ENCODE measurements at places on chromosomes 13 and 19.

DNA sequence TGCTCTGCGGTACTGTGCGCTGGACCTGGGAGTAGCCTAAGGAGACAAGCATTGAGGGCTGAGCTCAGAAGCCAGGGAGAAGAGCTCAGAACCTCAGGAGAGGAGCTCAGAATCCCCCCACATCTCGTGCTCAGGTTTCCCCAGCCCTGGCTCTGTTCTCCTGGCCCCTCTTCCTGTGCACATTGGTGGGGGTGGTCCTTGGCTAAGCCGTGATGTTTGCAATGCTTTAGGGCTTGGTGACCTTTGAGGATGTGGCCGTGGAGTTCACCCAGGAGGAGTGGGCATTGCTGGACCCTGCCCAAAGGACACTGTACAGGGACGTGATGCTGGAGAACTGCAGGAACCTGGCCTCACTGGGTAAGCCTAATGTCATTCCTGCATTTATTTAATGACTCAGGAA, 6.6 kb downstream of the ZNF557 start:
- H3K4me1 ChIP-seq, result no peaks in the 10 kb centered on the region
- peaks cover 82% of the 10 kb centered on the region for H3K36me3 ChIP-seq
- no peak for DNase-seq
- no peak overlapping the region for H3K4me3 ChIP-seq
- no peak overlapping the region for H3K27ac ChIP-seq

DNA sequence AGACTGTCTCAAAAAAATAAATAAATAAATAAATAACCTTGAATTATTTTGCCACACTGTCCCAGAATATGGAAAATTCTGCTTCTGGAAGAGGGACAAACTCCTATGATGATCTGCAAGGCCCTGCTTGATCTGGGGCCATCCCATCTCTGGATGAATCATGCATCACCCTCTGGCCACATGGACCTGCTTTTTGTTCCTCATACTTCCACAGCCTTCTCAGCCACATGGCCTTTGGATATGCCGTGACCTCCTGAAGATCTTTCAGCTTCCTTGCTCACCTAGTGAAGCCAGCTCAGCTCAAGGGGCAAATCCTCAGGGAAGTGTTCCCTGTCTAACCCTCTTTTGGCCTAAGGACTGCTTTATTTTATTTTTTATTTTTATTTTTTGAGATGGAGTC, 10.3 kb downstream of the IER2 start:
- no peak overlapping the region for H3K4me3 ChIP-seq
- no peaks in the 10 kb centered on the region for H3K36me3 ChIP-seq
- peaks cover 88% of the 10 kb centered on the region for H3K4me1 ChIP-seq
- peak overlapping the region; percentile 18 for H3K27ac ChIP-seq

- H3K27me3 ChIP-seq, result peaks cover 24% of the 10 kb centered on the region
- no peak overlapping the region for H3K27ac ChIP-seq
- DNase-seq, result no peak
- H3K36me3 ChIP-seq, result no peaks in the 10 kb centered on the region
- H3K4me1 ChIP-seq, result no peaks in the 10 kb centered on the region
- no peak overlapping the region for H3K4me3 ChIP-seq
These were observed 5.1 kb upstream of the COMP start for GRCh38 chr19:18796239-18796638.

- no peaks in the 10 kb centered on the region for H3K36me3 ChIP-seq
- no peak overlapping the region for H3K4me3 ChIP-seq
- H3K27me3 ChIP-seq, result no peaks in the 10 kb centered on the region
These were observed 537.4 kb downstream of the SLITRK6 start for GRCh38 chr13:85261757-85262346.

GRCh38 chr19:51456541-51457290, 1.5 kb downstream of the SIGLEC8 start:
- H3K36me3 ChIP-seq, result no peaks in the 10 kb centered on the region
- H3K27me3 ChIP-seq, result peaks cover 6% of the 10 kb centered on the region
- H3K4me3 ChIP-seq, result no peak overlapping the region
- H3K4me1 ChIP-seq, result peaks cover 16% of the 10 kb centered on the region
- no peak overlapping the region for H3K27ac ChIP-seq
- DNase-seq, result no peak

DNA sequence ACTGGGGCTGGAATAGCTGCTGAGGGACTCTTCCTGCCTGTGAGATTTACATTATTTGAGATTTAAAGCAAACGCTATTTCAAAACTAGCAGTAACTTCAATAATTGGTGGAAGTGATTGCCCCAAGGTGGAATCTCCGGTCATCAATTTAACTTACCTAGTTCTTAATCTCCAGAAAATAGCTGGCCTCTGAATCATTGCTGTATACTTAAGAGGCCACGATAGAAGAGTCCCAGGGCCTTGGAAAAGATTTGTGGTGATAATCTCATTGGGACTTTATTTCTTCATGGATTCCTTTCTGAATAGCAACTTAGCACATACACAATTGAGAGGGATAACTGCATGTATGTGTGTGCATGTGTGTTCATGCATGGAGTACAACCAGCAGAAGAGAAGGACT, 120.2 kb downstream of the DNAJC15 start:
- no peaks in the 10 kb centered on the region for H3K4me1 ChIP-seq
- DNase-seq, result no peak
- no peaks in the 10 kb centered on the region for H3K36me3 ChIP-seq

DNA sequence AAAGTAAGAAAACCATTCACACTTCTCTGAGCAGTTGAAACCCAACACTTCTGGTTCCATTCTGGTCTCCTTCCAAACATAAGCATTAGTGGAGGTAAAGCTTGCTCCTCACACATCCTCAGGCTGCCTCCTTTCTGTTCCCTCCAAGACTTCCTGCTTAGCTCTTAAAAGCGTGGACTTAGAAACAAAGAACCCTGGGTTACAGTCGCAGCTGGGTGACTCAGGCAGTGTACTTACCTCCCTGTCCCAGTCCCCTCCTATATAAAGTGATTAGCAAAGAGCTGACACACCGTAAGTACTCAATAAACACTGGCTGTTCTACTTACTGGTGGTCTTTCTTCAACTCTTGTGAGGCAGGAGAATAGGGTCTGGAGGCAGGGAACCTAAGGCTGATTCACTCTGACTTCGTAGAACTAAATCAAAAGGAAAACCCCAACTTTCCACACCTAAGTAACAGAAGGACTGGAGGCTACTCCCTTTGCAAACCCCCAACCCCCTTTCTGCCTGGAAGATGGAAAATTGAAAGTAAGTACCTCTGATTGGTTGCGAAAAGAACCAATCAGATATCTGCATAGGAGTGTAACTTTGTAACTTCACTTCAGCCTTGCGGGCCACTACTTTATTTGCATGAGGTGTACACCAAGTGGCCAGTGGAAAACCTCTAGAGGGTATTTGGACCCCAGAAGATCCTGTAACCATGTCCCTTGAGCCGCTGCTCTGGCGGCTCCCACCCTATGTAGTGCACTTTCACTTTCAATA, 165.4 kb downstream of the SUCLA2 start:
- no peak overlapping the region for H3K4me3 ChIP-seq
- H3K36me3 ChIP-seq, result no peaks in the 10 kb centered on the region
- no peak for DNase-seq
- no peaks in the 10 kb centered on the region for H3K27me3 ChIP-seq

DNA sequence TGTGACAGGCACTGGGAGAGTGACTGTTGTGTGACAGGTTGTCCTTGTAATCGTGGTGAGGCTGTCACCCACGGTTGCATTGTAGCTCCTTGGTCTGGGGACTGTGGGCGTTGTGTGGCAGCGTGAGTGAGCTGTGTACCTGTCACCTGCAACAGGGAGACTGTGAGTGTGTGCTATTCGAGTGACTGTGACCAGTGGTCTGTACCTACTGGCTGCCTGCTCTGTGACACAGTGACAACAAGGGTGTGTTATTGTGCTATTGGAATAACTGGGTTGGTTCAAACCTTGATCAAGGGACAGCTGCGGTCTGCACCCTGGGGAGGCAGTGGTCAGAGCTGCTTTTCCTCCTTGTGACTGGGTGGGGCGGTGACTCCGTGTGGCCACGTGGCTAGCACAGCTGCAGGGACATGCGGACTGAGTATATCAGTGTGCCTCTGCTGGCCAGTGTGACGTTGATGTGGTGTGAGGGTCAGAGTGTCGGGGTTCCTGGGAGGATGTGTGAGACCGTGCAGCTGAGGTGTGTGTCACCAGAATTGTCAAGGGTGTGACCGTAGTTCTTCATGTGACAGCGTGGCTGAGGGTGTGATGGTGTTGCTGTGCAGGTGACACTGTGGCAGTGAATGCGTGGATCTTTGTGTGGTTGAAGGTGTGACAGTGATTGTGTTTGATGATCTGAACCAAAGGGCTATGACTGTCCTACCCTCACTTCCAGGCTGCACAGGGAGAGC, 10.1 kb upstream of the NFIX start:
- DNase-seq, result peak; percentile 78
- peaks cover 33% of the 10 kb centered on the region for H3K4me1 ChIP-seq
- no peak overlapping the region for H3K4me3 ChIP-seq

DNA sequence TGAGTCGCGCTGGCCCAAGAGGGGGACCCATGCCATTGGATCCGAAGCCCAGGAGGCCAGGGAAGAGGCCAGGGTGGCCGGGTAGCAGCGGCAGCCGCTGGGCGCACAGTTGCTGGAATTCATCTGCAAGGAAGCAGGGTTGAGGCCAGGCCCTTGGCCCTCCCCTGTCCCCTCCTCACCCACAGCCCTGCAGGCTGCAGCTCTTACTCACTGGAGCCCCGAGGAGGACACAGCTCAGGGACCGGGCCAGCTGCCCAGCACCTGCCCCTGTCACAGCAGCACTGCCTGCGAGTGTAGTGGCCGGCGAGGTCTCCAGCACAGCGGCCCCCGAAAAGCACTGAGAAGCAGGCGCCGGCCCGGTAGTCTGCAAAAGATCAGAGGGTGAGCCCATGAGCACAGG, 11.2 kb downstream of the FBN3 start:
- no peaks in the 10 kb centered on the region for H3K4me1 ChIP-seq
- DNase-seq, result no peak
- H3K36me3 ChIP-seq, result no peaks in the 10 kb centered on the region
- H3K27me3 ChIP-seq, result no peaks in the 10 kb centered on the region

GRCh38 chr13:90443268-90443667, 904.2 kb upstream of the MIR17HG start:
- DNase-seq, result no peak
- H3K4me3 ChIP-seq, result no peak overlapping the region
- no peaks in the 10 kb centered on the region for H3K36me3 ChIP-seq
- H3K27ac ChIP-seq, result no peak overlapping the region
- no peaks in the 10 kb centered on the region for H3K4me1 ChIP-seq

GRCh38 chr13:94342436-94343242, 136.8 kb downstream of the DCT start:
- H3K4me1 ChIP-seq, result no peaks in the 10 kb centered on the region
- no peak overlapping the region for H3K27ac ChIP-seq
- no peak for DNase-seq
- H3K27me3 ChIP-seq, result no peaks in the 10 kb centered on the region
- no peaks in the 10 kb centered on the region for H3K36me3 ChIP-seq

DNA sequence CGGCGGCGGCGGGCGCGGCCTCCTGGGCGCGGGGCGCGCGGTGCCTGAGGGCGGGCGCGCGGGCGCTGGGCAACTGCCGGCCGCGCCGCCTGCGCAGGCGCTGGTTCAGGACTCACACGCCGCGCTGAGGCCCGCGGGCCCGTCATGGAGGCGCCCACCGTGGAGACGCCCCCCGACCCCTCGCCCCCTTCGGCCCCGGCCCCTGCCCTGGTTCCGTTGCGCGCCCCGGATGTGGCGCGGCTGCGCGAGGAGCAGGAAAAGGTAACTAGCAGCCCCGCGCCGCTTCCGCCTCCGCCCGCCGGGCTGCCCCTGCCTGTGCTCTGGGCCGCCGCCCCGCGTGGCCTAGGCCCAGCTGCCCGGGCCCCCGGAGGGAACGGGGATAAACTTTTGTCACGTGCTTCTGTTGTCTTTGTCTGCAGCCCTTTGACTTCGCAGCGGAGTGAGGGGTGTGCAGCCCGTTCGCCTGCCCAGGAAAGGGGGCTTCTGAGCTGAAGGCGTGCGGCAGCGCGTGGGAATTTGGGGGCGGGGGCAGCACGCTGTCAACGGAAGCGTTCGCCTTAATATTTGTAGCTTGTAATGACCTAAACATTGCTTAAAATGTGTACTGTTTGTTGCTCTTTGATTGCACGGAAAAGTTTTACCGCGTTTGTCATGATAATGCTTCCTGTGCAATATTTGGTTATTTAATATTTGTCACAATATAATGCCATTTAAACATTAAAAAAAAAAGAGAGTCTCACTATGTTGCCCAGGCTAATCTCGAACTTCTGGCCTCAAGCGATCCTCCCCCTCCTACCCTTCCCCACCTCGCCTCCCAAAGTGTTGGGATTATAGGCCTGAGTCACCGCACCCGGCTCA, 594 bp downstream of the URI1 start:
- no peaks in the 10 kb centered on the region for H3K27me3 ChIP-seq
- H3K27ac ChIP-seq, result peak overlapping the region; percentile 64
- peak; percentile 86 for DNase-seq
- H3K36me3 ChIP-seq, result no peaks in the 10 kb centered on the region
- peaks cover 17% of the 10 kb centered on the region for H3K4me1 ChIP-seq

GRCh38 chr13:44429311-44429710, 55.7 kb downstream of the SERP2 start:
- H3K4me3 ChIP-seq, result no peak overlapping the region
- no peak overlapping the region for H3K27ac ChIP-seq
- H3K27me3 ChIP-seq, result no peaks in the 10 kb centered on the region

GRCh38 chr13:79245937-79246577, 160.0 kb downstream of the RBM26 start:
- H3K27ac ChIP-seq, result no peak overlapping the region
- no peaks in the 10 kb centered on the region for H3K36me3 ChIP-seq
- H3K27me3 ChIP-seq, result no peaks in the 10 kb centered on the region
- no peaks in the 10 kb centered on the region for H3K4me1 ChIP-seq
- H3K4me3 ChIP-seq, result no peak overlapping the region

GRCh38 chr19:32497391-32497790, 83.6 kb upstream of the PDCD5 start:
- no peaks in the 10 kb centered on the region for H3K36me3 ChIP-seq
- DNase-seq, result no peak
- no peak overlapping the region for H3K27ac ChIP-seq
- H3K4me3 ChIP-seq, result no peak overlapping the region
- H3K27me3 ChIP-seq, result no peaks in the 10 kb centered on the region

DNA sequence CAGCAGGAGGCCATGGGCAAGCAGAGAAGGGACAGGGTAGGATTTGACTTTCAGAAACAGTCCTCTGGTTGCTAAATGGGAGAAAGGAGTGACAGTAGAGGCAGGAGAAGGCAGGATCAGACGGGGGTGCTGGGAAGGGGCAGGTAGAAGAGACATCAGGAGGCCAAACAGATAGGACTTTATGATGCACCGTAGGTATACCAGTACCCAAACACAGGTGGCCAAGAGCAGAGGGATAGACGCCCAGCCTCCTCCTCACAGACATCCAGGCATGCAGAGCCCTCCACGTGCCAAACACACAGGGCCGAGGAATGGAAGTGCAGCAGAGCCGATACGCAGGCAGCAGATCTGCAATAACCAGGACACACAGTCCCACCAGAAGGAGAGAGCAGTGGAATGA, 1.3 kb upstream of the AXL start:
- no peaks in the 10 kb centered on the region for H3K4me1 ChIP-seq
- peaks cover 5% of the 10 kb centered on the region for H3K27me3 ChIP-seq
- H3K4me3 ChIP-seq, result no peak overlapping the region
- H3K36me3 ChIP-seq, result no peaks in the 10 kb centered on the region
- H3K27ac ChIP-seq, result no peak overlapping the region
- DNase-seq, result no peak

All from natural killer cell (primary cell).